ENCODE measurements at places on chromosomes 2 and 18.

GRCh38 chr2:129667577-129667976 is 311.9 kb upstream of the RAB6C start:
- DNase-seq = no peak

DNA sequence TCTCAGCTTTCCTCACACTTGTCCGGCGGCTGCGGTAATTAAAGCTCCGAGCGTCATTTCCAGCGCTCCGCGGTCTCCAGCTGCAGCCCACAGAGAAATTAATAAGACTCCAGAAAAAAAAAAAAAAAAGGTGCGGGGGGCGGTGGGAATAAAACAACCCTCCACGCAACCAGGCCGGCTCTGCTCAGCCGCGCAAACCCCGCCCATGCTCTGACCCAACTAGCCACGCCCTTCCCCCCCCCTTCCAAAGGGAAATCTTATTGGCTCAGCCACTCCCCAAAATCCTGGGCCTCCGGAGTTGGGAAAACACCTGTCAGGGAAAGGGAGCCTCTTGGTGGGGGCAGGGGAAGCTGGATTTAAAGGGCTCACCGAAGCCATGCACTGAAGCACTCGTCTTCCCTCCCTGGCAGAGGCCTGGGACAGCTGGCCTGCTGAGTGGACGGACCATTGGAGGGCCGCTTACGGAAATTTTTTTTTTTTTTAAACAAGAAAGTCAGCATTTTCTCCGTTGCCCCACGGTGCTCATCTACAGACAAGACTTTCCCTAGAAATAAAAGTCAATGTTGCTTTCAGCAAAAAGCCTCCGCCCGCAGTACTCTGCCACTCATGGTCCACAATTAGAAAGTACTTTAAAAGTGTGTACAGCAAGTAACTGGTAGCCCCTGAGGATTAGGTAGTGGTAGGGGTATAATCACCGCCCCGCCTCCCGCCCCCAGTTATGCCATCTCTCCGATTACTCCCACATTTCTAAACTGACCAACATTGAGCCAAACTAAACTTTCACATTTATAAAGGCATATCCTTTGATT is 674 bp upstream of the ERBB4 start:
- DNase-seq = no peak

GRCh38 chr2:47720036-47720435 is 62.9 kb upstream of the MSH6 start:
- DNase-seq = no peak

GRCh38 chr2:142308744-142309143 is 177.9 kb upstream of the LRP1B start:
- no peak for DNase-seq

DNA sequence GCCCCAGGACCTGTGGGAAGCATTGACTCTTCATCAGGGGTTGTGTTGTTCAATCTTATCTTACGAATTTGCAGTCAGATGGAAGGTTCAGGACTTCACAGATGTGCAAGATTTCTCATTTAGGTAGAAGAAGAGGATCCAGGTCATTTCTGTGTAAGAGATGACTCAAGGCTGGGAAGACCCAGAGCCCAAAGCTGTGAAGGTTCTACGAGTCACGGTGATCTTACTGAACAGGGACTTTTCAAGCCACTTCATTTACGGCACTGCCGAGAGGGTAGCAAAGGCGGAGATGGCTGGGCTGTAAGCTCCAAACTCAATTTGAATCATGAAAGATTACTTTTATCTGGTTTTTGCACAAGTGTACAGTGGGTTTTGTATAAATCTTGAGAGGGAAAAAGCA is 228.0 kb upstream of the MEX3C start:
- DNase-seq = peak; percentile 4

DNA sequence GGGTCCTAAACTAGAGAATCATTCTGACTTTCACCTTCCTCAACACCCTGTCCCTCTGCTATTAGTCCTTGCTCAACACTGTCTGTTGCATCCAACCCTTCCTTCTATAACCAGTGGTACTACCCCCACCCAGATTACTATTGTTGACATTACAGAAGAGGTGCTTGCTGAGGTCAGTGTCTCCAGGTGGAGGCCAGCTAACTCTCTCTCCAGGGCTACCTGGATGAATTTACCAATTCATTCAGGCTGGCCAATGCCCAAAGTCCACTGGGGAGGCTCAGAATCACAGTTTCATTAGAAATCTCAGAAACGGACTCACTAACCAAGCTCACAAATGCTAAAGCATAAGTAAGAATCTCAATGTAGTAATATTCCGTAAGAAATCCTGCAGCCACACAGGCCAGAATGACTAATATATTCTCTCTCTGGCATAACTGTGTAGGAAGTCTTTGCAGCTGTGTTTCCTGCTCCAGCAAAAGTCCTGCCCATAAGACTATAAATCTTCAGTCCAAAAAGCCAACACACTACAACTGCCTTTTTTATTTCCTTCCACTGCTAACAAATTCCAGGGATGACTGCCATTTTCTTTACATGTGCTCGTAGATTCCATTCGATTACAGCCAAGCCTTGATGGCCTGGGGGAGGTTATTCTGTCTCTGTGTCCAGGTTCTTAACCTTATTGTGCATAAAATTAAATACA is 10.0 kb upstream of the TTR start:
- no peak for DNase-seq

DNA sequence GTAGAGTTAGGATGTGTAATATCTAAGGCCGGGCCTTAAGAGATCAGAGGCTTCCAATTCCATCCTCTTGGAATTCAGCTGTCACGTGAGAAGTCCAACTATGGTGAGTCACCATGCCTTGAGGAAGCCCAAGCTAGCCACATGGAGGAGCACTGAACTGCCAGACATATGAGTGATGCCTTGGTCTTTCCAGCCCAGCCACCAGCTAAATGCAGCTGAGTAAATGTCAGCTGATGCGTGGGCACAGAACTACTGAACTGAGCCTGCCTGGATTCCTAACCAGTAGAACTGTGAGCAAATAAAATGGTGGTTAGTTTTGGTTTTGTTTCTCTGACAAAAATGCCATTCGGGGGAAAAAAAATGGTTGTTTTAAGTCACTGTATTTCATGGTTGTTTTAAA is 153.7 kb upstream of the SERTAD2 start:
- DNase-seq = peak; percentile 29

- DNase-seq = no peak
Observed at GRCh38 chr2:110114831-110115255, 779 bp downstream of the MALL start.

DNA sequence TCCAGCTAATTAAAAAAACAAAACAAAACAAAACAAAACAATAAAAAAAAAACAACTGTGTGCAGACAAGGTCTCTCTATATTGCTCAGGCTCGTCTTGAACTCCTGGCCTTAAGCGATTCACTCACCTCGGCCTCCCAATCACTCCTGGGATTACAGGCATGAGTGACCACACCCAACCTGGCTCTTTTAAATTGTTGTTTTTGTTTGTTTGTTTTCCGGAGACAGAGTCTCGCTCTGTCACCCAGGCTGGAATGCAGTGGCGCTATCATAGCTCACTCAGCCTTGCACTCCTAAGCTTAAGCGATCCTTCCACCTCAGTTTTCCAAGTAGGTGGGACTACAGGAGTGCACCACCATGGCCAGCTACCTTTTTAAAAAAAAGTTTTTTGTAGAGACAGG is 201.6 kb downstream of the EN1 start:
- DNase-seq = no peak

- no peak for DNase-seq
Observed at GRCh38 chr2:16644221-16644925, 21.3 kb downstream of the CYRIA start.

GRCh38 chr18:38751898-38752297 is 1186.3 kb upstream of the CELF4 start:
- no peak for DNase-seq

DNA sequence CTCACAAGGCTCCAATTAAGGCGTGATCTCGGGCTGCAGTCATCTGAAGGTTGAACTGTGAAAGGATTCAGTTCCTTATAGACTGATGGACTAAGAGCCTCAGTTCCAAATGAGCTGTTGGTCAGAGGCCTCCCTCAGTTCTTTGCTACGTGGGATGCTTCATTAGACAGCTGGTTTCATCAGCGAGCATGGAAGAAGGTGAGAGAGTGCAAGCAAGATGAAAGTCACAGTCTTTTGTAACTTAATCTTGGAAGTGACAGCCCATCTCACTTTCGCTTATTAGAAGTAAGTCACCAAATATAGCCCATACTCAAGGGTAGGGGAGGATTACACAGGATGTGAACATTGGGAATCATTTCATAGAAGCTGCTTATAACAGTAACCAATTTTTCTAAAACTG is 26.8 kb downstream of the PPP1CB start:
- no peak for DNase-seq

- no peak for DNase-seq
Observed at GRCh38 chr2:226548732-226549131, 250.9 kb downstream of the IRS1 start.

DNA sequence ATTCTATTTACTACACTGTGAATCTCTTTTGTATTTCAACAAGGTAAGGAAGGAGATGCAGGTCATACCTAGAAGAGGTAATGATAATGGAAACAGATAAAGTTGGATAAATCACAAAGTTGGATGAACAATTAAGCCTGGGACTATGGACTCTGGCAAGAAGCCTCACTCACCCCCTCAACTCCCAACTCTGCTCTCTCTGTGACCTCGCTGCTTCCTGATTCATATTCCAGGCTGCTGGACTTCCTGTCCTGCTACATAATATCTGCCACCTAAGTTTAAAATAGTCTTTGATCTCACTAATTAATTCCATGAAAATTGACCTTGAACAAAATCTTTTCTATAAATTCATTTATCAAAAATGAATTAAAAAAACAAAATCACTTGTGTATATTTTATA is 215.3 kb downstream of the CALCRL start:
- DNase-seq = no peak

- no peak for DNase-seq
Observed at GRCh38 chr2:59391896-59392295, 1150.8 kb upstream of the FANCL start.

GRCh38 chr18:26435415-26436095 is 112.8 kb downstream of the KCTD1 start:
- DNase-seq = no peak

- no peak for DNase-seq
Observed at GRCh38 chr18:54004828-54005227, 219.6 kb downstream of the MBD2 start.

GRCh38 chr2:235064976-235065375 is 113.2 kb downstream of the SH3BP4 start:
- no peak for DNase-seq

- DNase-seq = no peak
Observed at GRCh38 chr18:44062345-44062744, 618.3 kb upstream of the SETBP1 start.

DNA sequence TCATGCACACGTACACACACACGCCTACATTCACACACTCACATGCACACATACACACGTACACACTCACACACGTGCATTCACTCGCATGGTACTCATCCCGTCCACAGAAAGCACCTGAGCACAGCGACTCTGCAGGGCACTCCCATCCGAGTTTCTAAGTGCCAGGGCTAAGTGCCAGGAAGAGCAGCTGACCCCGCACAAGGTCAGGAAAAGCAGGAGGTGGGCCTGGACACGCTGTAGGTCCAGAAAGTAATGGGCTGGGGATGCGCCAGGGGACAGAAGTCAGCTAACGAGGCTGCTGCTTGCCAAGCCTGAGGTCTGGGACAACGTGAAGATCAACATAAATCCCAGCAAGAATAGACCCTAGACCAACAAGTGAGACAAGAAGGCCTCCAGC is 15.8 kb downstream of the ADI1 start:
- DNase-seq = no peak

DNA sequence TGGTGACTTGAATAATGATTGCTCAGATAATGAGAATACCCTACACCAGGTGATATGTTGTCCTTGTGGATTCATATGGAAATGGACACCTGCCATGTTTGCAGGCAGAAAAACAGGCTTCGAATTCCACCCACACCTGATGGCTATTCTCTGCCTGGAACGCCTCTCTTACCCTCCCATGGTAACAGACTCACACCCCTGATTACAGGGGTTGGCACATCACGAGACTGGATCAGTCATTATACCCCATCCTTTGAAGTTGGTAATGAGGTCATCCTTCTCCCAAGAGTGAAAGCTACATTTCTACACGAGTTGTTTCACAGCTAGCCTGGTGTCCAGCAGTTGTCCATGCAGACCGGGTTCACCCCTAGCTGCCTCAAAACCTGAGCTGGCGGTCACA is 71.4 kb upstream of the MBOAT2 start:
- no peak for DNase-seq

GRCh38 chr2:99635710-99636109 is 145.9 kb upstream of the REV1 start:
- DNase-seq = no peak

- no peak for DNase-seq
Observed at GRCh38 chr2:109017017-109017416, 28.0 kb upstream of the EDAR start.

DNA sequence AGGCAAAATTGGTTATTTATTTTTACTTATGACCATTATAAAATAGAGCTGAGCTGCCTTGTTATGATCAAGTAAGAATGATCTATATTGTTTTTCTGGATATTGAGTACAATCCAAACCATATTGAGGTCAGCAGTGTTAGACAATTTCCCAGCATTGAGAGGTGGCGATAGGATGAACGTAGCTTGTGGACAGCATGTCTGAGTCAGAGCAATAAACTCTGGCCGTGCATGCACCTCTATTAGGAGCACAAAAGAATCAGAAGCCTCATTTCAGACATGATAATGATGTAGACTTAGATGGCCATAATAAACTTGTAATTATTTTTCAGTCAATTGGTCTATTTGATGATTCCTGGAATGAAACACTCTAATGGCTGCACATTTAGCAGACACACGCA is 491.6 kb downstream of the RIT2 start:
- no peak for DNase-seq

DNA sequence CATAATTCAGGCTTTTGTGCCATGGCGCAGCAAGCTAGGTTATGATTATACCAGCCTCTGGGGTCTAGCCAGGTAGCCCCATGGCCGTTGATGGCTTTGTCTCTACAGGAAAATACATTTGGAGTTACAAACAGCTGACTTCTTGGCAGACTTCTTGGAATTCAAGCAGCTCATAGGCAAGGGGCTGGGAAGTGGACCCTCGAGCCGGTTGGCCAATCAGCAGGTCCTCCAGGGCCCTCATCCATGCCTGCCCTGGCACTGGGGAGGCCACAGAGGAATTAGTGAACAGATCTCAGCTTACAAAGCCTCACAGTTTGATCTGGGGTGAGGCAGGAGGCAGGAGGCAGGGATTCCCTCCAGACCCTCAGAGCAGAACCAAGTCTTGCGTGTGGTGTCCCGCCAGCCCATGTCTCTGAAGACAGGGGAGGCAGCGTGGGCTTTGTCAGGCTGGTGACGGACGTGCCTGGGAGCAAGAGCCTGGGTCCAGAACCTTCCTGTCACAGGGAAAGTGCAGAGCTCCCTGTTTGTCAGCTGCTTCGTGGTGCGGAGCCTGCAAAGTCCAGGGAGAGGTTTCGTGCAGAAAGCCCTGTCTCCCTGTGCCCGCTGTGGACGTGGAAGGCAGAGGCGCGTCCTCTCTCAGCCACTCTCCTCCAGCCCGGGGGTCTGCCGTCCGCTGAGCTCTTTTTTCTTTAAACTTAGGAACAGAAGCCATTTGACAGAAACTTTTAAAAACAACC is 131.7 kb downstream of the KLHL29 start:
- DNase-seq = no peak
